ENCODE measurements at places on chromosomes 3 and 15.

DNA sequence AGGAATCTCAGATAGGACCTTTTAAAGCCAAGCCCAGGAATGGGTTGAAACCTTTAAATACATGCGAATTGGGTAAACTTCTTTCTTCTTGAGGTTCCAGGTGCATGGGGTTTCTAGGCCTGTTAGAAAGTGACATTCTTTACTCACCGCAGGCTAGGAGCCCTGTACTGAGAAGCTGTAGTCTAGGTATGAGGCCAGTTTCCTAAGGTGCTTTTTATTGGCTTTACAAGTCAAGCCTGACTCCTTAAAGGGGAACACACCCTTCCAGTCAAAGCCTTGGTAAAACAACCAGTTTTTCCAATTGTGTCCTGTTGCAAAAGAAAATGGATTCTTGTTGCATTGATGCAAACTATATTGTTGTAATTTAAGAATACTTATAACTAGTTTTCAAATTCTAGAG is 76.1 kb upstream of the ATP11B start:
- no peak for DNase-seq

GRCh38 chr15:78407608-78408354 is 30.2 kb upstream of the IREB2 start:
- DNase-seq: no peak

GRCh38 chr15:73527598-73527997 is 84.6 kb downstream of the REC114 start:
- DNase-seq: no peak

DNA sequence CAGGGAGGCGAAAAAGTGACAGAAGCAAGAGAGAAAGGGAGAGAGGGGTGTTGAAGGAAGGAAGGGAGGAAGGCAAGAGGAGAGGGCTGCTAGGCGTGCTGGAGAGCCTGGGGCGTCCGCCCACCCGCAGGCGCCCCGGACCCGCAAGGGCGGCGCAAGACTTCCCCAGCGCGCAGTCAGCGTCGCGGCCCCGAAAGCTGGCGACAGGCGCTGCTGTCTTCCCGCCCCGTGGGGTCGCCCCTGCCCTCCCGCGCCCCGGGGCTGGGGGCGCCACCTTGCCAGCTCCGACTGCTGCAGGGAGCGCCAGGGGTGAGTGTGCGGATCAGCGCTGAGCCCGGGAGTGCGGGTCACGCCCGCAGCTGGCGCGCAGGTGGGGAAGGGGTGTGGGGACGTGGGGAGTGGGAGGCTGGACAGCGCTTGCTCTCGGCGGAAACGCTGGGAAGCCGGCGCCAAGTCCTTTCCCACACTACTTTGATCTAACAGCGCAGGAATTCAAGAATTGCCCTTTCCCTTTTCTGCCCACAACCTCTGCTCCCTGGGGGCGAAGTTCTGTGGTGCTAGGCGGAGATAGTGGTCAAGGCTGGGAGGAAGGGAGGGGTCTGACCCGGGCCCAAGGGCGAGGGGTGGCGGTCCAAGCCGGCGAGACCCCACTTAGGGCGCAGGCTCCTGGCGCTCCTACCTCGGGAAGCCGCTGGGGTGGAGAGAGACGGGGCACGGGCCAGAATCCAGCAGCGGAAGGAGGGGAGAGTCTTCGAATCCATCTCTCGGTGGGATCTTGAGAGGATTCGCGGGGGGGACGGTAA is 266.1 kb downstream of the CGGBP1 start:
- DNase-seq: no peak

DNA sequence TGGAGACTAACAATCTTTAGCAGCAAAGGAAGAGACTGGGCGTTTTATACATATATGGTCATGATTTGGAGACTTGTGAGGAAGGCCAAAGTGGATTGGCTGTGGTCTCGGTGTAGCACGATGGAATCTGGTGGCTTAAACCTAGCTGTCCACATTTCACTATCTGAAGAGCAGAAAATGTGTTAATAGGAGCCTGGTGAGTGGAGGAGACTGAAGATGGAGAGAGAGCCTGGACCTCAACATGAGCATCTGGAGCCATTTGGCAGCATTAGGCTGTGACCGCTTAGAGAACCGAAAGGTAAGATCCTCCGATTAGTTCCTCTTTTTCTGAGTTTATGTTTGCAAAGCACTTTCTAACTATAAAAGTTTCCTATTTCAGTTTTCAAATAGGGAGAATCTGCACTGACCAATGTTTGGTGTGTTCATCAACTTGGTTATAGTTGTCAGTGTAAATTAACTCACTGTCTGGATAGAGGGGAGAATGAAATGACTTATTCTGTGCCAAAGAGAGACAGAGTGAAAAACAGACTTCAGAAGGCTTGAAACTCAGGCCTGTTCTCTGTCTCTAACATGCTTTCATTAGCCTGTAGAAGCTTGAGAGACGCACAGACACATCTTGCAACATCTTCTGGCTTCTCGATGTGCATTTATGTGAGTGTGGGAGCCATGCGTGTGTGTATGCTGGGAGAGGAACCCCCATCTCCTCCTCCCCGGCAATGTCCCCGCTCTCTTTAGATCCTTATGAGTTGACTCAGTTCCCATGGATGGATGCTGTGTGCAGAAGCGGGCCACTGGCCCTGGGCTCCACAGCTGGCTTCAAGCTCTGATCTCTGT is 244.7 kb upstream of the TBL1XR1 start:
- DNase-seq: peak; percentile 52

- peak; percentile 80 for DNase-seq
Observed at GRCh38 chr3:184543843-184544512, 17.6 kb upstream of the EPHB3 start.

GRCh38 chr3:24017305-24017704 is 72.2 kb downstream of the NR1D2 start:
- DNase-seq: no peak

Measured in germinal center (tissue), 1 donor.